ENCODE measurements at places on chromosomes 13 and 19.

DNA sequence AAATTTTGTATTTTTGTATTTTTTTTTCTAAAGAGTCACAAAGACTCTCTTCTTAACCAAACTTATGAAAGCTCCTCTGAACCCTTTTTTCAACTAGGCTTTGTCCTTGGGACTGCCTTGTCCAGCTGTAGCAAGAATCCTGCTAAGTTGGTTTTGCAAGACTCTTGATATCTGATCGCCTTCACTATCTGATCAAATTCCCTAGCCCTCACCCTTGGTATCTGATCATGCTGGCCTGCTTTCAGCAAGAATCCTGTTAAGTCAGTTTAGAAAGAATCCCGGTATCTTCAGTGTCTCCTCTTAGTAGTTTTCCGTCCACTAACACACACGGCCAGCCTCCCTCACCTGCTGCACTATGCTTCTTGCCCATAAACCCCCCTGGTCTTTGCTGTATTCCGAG, 1.9 kb upstream of the SIGLEC5 start:
- DNase-seq: peak; percentile 71

GRCh38 chr13:32150794-32151193, 119.2 kb downstream of the FRY start:
- DNase-seq: no peak

DNA sequence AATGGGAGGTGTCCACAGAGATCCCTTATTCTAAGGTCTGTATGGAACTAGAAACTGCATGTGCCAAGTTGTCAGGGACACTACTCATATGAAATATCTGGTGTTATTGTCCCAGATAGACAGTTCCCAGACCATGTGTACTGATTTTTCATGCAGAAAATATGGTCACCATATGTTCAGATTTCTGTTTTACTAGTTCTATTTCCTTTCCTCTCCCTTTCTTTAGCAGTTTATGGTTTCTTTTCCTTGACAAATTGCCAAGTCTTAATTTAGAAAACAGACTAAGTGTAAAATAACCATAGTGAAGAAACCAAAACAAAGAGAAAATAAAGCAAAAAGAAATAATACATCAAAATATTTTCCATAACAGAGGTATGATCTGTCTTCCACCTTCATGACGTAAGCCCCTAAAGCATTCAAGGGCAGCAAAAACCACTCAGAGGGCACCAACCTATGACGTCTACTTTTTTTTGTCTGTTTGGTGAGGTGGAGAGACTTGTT, 248.5 kb downstream of the KCTD12 start:
- DNase-seq: no peak

DNA sequence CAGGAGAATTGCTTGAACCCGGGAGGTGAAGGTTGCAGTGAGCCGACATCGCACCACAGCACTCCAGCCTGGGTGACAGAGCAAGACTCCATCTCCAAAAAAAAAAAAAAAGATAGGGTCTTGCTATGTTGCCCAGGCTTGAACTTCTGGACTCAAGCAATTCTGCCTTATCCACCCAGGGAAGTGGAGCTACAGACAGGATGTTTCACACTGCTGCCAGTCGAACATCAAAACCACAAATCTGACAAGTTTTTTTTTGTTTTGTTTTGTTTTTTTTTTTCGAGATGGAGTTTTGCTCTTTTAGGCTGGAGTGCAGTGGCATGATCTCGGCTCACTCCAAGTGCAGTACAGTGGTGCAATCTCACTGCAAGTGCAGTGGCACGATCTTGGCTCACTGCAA, 10.8 kb downstream of the XPO4 start:
- no peak for DNase-seq

- no peak for DNase-seq
Measured at GRCh38 chr13:45994752-45995151, 57.8 kb downstream of the ZC3H13 start.

GRCh38 chr19:7925171-7925851, 624 bp downstream of the CTXN1 start:
- DNase-seq: peak; percentile 69
